Cortex of kidney (tissue), 1 donor: ENCODE measurements at places on chromosomes 1 and 21.

- no peak for DNase-seq
Observed at GRCh38 chr1:204461331-204462228, 33.0 kb downstream of the PIK3C2B start.

- DNase-seq = no peak
Observed at GRCh38 chr21:40176724-40177123, 309.5 kb downstream of the PCP4 start.

DNA sequence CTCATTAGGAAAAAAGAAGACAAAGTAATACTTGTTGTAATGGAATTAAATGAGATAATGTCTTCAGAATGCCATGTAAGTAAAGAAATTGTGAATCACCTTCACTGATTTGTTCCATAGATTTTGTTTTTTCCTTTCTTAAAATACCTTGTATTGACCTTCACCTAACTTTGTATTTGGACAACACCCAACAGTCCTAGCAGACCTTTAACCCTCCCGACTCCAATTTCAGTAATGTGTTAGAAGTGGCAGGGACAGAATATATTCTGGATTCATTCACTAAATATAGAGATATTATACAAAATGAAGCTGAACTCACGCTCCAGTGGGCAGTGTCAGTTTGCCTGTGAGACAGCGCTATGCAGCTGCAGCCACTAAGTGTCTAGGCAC lies 57.9 kb downstream of the UCK2 start:
- no peak for DNase-seq

DNA sequence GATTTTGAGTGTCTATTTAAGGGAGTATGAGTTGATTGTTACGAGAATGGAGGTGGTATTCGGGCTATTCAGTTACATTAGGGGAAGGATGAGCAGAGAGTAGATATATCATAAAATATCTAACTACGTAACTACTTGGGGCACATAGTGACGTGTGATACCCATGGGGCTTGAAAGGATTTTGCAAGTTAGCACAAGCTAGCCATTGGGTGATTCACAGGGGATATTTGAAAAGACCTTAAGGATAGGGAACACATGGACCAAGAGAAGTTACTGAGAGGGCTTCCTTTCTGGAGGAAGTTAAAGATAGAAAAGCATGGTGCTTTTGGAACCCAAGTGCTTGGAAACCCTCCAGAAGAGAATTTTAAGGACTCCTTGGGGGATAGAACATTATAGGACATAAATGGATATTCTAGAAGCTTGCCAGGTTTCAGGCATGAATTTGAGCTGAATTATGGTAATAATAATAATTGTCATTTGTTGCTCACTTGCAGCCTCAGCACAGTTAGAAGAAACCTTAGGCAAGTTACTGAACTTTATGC lies 5.4 kb downstream of the DISP1 start:
- DNase-seq = no peak

- no peak for DNase-seq
Observed at GRCh38 chr1:42793824-42794223, 9.0 kb downstream of the TMEM269 start.

GRCh38 chr1:20728371-20729154 lies 3.9 kb downstream of the SH2D5 start:
- no peak for DNase-seq

GRCh38 chr1:201140235-201140940 lies 13.4 kb upstream of the ASCL5 start:
- no peak for DNase-seq

GRCh38 chr1:44048532-44049215 lies 17.4 kb upstream of the SLC6A9 start:
- DNase-seq = no peak

GRCh38 chr1:178092878-178093493 lies 918 bp upstream of the RASAL2 start:
- DNase-seq = no peak

GRCh38 chr21:16587681-16588375 lies 858.0 kb downstream of the USP25 start:
- DNase-seq = no peak

GRCh38 chr1:153428791-153429190 lies 12.5 kb downstream of the S100A7A start:
- DNase-seq = no peak

DNA sequence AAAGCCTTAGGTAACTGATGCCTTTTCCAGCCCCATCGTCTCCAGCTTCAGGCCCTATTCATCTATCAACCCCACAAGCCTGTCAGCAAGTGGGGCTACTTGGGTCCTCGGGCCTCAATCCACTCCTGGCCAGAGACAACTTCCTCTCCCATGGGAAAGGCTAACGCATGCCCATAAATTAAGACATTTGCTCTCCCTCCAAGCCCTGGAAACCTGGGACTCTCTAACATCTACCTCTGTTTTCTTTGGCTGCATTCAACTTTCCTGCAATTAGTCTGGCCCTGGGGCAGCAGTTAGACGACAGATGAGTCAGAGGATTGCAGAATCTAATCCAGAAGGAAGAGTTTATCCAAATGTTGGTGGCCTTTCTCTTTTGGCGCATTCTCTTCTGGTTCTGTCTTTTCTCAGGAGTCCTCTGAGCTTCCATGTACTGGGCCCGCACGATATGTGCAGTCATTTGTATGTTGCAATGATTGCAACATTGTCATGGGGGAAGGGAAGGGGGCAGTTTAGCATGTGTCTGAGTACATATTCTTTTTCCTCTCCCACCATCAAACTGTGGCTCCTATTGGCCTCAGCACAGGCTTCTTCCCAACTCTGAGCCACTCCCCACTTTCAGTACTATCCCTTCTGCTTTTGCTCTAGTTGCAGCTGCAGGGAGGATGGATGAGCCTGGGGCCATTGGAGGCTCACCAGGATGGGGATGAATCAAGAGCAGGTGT lies 54.4 kb downstream of the NAV1 start:
- DNase-seq = no peak

DNA sequence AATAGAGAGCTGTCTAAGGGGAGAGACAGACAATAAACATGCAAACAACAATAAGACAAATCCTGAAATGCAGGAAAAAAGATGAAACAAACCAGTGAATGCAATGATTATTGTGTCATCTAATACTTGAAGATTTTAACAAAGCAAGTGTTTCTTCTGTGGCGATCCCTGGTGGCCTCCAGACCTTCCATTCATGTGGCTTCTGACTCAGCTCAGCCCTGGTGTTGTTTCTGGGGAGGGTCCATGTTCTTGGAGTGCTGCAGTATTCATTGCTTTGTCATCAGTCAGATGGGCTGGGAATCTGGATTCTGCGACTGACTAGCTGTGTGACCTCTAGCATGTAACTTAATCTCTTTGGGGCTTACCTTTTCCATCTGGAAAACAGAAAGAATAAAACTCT lies 1.5 kb upstream of the C2CD4D start:
- DNase-seq = no peak

- no peak for DNase-seq
Observed at GRCh38 chr1:57470036-57470435, 46.2 kb upstream of the DAB1 start.

DNA sequence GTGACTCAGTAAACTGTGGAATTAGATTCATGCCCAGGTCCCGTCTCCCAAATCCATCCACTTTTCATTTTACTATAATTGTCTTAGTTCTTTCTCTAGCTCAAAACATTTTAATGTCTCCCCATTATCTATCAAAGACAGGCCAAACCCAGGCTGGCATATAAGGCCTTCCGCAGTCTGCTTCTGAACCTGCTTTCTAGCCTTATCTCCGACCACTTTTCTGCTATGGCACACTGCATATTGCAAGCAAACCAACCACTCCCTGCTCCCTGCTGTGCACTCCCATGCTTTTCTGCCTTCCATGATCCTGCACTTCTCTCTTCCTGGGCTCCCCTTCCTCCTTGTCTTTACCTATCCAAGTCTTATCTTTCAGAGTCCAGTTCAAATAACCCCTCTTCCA lies 17.3 kb upstream of the PIGM start:
- no peak for DNase-seq

GRCh38 chr1:111197598-111198284 lies 2.7 kb downstream of the DENND2D start:
- no peak for DNase-seq

DNA sequence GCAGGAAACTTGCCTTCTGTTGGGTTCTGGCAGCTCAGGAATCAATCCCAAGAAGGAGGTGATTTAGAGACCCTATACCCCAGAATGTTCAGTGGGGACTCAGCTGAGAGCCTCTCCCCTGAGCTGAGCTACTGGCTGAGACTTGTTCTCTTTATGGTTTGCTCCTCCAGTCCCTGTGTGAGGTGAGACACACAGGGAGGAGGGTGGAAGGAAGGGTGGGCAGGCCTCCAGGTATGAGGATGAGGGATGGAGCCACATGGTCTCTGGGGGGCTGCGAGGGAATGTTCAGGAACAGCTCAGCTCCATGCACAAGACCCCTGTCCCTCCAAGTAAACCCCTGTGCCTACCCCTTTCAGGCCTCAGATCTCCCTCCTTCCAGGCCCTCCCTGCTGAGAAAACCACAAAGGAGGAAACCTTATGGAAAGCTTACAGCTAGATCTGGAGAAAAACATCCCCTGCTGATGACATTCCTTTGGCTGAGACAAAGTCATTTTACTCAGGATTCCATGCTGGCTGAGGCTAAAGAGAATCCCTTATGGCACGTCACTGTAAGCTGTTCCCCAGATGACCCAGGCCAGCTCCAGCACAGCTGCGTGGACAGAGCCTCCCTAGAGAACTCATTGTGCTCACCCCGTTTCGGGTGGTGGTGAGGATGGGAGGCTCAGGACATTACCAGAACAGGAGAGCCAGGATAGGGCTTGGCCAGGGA lies 91.5 kb upstream of the IPO9 start:
- DNase-seq = no peak

- no peak for DNase-seq
Observed at GRCh38 chr21:32134441-32135130, 144.3 kb downstream of the MIS18A start.

- no peak for DNase-seq
Observed at GRCh38 chr1:100038660-100039287, 69.0 kb downstream of the SLC35A3 start.

DNA sequence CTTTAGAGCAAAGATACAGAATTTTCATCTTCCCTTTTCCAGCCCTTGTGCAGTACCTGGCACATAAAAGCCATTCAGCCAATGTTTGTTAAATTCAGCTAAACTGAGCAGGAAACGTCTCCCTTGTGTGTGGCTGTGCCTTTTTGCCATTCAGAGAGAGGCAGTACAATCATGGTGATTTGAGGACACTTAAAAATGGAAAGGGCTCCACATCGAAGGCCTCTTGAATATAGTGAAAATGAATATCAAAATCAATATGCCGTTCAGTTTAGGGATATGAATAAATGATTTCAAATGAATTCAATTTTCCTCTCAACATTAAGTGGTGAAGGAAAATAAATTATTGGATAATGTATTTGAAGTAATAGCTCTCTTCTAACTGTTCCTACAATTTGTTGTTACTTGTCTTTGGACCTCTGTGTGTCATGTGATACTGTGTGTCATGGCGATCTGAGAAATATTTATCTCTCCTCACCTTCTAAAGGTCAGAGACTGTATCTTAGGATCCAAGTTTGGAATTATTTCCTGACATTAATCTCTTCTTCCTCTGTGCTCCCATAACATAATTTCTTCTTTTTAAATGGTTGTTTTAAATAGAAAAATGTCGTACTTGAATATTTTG lies 355.6 kb upstream of the ST6GALNAC5 start:
- DNase-seq = no peak

DNA sequence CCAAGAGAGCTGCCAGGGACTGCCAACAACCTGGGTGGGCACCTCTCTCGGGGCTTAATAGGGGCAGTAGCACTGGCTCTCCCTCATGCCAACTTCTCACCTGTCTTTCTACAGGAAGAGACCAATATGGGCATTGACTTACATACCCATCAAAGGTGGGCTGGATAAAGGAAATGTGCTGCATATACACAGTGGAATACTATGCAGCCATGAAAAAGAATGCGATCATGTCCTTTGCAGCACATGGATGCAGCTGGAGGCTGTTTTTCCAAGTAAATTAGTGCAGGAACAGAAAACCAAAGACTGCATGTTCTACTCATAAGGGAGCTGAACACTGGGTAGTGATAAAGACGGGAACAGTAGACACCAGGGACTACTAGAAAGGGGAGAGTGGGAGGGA lies 172.5 kb downstream of the URB2 start:
- no peak for DNase-seq

GRCh38 chr1:228717081-228717480 lies 18.2 kb upstream of the RHOU start:
- no peak for DNase-seq

- DNase-seq = no peak
Observed at GRCh38 chr1:8790987-8791386, 26.5 kb downstream of the RERE start.

DNA sequence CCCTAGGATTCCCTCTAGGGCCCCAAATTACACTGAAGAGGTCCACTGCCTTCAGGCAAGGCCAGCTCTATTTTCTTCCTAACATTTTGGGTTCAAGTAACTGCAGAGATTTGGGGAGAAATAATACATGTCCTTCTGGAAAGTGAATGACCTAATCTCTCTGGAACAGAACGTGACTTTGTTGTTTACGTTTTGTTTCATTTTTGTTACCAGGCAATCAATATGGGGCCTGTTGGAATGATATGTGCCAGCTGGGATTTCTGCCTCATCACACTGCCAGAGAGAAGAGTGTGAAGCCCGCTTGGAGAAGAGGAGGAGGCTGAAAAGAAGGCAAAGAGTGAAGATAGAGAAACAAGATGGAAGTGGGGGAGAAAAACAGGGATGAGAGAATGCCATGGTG lies 116.7 kb downstream of the FASLG start:
- no peak for DNase-seq

DNA sequence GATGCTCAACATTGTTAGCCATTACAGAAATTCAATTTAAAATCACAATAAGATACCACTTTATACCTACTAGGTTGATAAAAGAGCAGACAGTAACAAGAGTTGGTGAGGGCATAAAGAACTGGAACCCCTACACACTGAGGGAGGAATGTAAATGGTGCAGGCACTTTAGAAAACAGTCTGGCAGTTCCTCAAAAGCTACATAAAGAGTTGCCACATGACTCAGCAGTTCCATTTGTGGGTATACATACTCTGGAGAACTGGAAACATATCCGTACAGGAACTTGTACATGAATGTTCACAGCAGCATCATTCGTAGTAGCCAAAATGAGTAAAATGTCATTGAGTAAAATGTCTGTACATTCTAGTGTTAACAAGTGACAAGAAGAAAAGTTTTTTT lies 17.0 kb downstream of the NSL1 start:
- DNase-seq = no peak

DNA sequence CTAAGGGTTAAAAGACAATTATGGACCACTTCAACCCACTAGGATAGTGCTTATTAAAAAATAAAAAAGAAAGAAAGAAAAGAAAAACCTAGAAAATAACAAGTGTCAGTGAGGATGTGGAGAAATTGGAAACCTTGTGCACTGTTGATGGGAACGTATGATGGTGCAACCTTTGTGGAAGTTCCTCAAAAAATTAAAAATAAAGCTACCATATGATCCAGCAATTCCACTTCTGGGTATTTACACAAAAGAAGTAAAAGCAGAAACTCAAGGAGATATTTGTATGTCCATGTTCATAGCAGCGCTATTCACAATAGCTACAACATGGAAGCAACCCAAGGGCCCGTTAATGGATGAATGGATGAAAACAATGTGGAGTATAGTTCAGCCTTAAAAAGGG lies 115.2 kb upstream of the ATP1A1 start:
- no peak for DNase-seq

- no peak for DNase-seq
Observed at GRCh38 chr1:161235957-161236775, 1.8 kb downstream of the NR1I3 start.

- DNase-seq = no peak
Observed at GRCh38 chr1:243443557-243443956, 187.7 kb downstream of the SDCCAG8 start.

- no peak for DNase-seq
Observed at GRCh38 chr1:179337288-179337687, 28.5 kb upstream of the AXDND1 start.
